Stimulated activated CD8-positive, alpha-beta memory T cell treated with anti-CD3 and anti-CD28 coated beads, Interleukin-15, amount 100 ng/mL, for 48 hours (primary cell): ENCODE measurements at places on chromosomes 11 and 22.

- DNase-seq = no peak
These were observed 724.3 kb downstream of the TBC1D22A start for GRCh38 chr22:47486569-47487312.

DNA sequence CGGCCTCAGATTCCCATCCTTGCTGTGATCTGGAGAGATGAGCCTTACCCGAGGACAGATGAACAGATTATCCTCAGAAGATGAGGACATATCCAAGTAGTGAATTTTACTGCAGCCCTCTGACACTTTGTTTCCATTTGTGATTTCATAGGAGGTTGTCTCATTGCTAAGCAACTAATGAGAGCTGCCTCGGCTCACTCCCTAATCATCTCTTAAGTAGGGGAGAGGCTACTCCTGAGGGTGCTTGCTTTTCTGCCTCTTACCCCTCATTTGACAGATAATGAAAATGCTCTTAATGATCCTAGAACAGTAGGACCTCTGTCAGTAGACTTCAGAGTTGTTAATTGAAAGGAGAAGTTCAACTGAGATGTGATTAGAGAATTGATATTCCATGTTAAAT is 150.9 kb downstream of the TBC1D22A start:
- DNase-seq = no peak

DNA sequence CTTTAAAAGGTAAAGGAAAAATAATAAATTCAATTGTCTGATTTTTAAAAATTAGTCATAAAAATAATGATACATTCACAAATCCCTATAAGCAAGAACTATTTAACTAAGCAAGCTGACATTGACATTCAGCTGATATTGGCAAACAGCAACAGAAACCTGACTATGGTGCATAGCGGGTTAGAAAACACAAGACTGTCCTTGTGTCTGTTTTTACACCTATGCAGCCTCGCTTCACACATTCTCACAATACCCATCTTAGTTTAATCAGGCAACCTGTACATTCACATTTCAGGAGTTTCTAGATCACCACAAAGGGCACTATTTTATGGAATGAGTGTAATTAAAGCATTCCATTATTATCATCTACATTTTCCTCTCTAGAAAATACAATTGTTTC is 737.1 kb downstream of the KCNA4 start:
- no peak for DNase-seq

- no peak for DNase-seq
These were observed 22.4 kb downstream of the SLCO2B1 start for GRCh38 chr11:75173336-75173735.

DNA sequence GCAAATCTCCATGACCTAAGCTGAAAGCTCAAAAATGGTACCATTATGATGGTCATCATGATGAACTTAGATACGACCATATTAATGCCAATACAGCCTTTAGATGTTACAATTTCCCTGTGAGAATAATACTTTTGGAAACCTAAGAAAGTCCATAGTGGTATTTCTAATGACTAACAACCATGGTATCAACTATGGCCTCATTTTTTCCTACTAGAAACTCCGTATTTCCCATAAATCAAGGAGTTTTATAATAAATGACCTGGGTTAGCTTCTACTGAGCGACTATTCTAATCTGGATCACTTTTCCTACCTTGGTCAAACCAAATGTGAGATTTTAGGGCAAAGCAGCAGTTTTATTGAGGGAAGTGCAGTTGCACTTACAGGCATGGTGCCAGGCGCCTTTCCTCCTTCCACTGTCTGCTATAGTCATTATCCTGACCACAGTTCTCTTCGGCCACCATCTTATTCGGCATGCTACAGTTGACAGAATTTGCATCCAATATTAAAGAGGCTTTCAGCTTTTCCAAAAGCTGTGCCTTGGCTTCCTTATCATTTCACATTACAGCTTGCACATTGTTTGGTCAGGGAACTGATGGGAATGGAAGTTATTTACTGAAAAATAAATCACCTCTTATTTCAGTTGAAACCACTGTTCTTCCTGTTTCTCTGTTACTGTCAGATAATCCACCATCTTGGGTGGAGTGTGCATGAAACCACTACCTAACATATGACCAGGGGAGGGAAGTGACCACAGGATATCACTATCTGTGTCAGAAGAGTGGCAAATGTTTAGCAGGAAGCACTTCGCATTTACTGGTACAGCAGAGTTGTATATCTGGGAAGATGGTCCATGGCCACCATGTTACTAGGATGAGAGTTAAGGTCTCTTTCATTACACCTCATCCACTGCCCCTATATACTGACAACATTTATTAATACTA is 74.5 kb upstream of the PICALM start:
- no peak for DNase-seq

DNA sequence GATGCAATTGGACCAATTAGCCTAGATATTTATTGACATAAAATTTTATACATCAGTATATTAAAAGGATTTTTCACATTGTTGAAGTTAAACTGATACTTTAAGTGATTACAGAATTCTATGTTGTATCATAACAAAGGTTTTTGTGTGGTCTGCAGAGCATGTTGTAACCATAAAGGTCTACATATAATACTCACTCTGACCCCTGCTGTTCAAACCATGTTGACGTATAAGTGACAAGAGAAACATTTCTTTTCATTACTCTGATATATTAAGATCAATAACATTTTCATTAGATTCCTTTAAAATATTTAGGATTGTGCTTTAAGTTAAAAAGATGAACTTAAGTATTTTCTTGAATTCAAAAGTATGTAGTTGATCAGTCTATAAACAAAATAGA is 63.9 kb downstream of the GAS2 start:
- no peak for DNase-seq

DNA sequence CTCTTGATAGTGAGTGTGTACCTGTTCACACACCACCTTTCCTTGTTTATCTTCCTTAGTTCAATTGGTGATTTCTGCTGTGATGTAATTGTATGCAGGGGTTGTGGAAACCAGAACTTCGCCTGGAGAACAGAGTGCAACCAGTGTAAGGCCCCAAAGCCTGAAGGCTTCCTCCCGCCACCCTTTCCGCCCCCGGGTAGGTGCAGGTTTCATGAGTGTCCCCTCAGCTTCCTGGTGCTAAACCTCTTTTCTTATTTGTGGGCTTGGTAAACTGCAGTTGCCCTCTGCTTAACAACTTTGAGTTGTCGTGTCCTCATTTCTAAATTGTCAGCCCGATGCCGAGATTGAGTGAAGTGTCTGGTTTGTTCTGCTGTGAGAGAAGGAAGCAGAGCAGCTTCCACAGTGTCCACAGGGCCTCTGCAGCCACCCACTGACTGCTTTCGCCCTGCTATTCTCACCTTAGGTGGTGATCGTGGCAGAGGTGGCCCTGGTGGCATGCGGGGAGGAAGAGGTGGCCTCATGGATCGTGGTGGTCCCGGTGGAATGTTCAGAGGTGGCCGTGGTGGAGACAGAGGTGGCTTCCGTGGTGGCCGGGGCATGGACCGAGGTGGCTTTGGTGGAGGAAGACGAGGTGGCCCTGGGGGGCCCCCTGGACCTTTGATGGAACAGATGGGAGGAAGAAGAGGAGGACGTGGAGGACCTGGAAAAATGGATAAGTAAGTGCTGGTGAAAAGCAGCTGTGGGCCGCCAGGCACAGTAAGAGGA is 7.1 kb upstream of the GAS2L1 start:
- DNase-seq = no peak

DNA sequence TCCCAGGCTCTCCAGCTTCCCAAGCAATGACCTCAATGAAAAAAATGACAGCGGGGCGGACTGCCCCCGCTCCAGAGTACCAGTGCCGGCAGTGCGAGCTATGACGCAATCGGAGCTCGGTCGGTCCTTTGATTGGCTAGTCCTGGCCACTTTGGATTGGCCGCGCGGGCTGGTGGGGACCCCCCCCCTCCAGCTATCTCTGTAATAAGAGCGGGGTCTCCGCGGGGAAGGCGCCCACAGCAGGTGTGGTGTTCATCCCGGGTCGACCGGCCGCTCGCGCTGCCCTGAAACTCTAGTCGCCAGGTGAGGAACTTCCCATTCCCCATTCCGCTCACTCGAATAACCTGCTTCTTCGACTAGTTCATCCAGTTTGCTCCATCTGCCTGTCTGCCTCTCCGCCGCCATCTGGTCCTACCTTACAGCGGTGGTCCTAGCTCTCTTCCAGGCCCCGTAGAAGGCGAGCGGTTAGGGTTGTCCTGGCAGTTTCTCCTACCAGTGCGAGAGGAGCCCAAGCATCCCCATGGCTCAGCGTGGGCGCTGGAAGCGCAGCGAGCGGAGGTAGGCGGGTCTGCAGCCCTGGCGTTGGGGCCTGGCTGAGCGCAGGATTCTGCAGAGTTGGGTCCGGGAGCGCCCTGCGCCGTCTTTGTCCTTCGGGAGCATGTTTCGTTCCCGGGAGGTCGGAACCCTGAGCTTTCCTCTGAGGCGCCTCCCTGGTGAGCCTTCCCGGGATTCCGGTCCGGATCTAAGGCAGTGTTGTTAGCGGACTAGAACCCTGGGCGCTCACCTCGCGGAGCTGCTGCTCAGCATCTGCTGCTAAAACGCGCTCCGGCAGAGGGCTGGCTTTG is at the start of gene CALCB:
TSS of gene CALCB (plus strand) at position 233 of the 845 bp plus-strand sequence. CDS start 1,126 bp downstream, outside the sequence.
- DNase-seq = peak; percentile 21

- peak; percentile 28 for DNase-seq
These were observed 4.0 kb downstream of the TRIM6 start for GRCh38 chr11:5600374-5600851.

DNA sequence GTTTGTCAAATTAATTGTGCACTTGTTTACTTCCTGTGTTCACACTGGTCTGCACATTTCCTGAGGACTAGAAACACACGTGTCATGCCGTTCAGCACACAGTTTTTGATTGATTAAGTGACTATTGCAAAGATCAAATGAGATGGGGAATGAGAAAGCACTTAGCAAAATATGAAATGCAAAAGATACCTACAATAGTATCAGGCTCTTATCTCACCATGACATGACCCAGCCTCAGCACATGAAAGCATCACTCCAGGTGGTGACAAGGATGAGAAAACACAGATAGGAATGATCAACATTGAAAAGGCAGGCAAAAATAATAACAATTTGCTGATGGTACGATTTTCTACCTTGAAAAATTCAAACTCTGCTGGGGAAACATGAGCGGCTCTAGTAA is 42.1 kb upstream of the TP53I11 start:
- no peak for DNase-seq

- DNase-seq = no peak
These were observed 116.2 kb downstream of the KIAA1671 start for GRCh38 chr22:25068707-25069106.

DNA sequence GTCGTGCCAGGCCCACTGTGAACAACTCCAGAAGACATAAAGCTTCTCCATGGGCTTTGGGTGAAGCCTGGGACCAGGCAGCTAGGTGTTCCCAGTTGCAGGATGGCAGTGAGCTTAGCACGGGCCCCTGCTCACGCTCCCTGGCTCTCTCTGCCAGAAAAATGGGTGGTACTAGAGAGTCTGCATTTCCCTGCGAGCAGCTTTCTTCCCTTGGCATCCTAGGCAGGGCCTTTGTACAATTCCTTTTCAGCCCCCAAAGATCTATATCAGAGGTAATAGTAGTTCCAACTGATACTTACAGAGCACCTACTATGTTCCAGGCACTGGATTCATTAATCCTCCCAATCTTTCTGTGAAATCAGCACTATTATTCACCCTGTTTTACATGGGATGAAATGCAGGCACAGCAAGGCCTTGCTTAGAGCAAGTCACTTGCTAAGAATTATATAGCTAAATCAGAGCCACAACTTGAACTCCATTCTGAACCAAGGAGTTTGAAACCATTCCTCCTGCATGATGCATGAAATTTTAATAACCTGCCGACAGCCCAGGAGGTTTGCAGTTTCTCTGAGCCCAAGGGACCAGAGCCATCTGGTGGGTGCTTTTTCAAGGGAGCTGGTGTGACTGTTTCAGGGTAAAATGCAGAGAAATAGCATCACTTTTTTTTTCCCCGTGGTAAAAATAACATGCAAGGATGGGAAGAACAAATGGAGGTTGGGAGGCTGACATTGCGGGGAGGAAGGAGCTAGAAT is 22.7 kb downstream of the NAV2 start:
- DNase-seq = no peak

DNA sequence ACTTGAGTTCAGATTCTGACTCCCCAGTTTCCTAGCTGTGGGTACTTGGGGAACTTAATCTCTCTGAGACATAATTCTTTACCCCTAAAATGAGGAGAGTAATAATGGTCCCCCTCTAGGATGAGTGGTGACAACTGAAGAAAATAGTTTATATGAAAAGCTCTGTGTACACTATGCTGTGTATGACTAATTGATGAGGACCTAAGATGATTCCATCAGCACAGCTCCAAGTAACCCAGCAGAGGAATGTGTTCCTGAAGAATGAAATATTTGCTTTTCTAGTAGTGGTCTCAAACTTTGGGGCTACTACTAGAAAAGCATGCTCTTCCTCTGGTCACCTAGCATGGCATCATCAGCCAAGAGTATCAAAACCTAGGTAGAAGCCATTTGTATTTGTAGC is 217.3 kb upstream of the NARS2 start:
- DNase-seq = no peak

- no peak for DNase-seq
These were observed 83.8 kb upstream of the BID start for GRCh38 chr22:17858033-17858432.

GRCh38 chr11:128179039-128179438 is 408.3 kb downstream of the ETS1 start:
- no peak for DNase-seq

DNA sequence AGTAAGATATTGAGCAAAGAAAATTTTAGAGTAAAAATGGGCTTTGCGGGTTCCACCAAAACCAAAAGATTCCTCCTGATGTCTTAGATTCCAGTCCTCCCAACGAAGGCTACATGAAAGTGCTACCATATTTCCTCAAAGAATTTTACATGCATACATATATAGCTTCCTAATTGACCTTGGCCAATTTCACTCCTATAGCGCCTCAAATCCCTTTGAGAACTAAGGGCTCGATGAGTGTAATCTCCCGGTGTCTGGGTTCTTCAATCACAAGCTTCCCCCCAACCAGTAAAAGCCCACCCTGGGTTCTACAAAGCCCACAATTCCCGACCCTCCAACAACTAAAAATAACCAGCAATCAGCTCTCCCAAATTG is 1.2 kb downstream of the SIK3 start:
- no peak for DNase-seq

DNA sequence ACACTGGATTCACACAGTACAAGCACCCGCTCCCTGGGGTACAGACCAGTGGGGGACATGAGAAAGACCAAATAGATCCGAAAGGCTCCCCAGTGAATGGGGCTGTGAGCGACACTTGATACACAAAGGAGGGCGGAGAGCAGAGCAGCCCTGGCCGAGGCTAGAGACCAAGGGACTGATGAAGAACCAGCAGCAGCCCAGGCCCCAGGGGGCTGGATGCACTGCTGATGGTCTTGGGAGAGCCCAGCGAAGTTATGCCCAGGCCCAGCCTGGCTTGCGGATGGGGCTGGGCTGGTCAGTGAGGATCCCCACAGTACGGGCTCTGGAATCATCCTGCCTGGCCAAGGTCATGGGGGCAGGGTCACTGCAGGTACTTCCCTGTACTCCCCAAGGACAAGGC is 23.2 kb downstream of the ARHGAP1 start:
- no peak for DNase-seq

GRCh38 chr11:118928101-118928869 is 2.6 kb upstream of the BCL9L start:
- peak; percentile 78 for DNase-seq
